Stimulated activated naive CD4-positive, alpha-beta T cell treated with Interleukin-2 at 50 U/mL for 16 hours (primary cell): ENCODE measurements at places on chromosomes 7 and 10.

DNA sequence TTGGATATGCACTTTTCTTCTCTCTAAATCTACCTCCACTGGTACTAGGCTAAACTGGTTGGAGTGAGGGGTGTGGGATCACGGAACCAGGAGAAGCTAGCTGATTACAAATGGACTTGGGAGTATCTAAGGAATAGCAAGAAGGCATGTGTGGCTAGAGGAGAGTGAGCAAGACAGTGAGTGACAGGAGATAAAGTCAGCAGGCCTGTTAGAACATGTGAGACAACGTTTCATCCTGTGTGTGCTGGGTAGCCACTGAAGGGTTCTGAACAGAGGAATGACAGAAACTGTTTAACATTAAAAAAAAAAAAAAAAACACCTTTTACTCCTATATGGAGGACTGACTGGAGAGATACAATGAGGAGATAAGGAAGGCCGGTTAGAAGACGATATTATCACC, 51.7 kb downstream of the ZNF438 start:
- DNase-seq = no peak

- no peak for DNase-seq
Observed at GRCh38 chr10:45235798-45236220, 79.6 kb downstream of the OR13A1 start.

GRCh38 chr7:98467570-98468312, 66.9 kb upstream of the BAIAP2L1 start:
- no peak for DNase-seq

GRCh38 chr10:3692387-3692999, 92.5 kb downstream of the KLF6 start:
- DNase-seq = no peak

- DNase-seq = no peak
Observed at GRCh38 chr10:88546497-88546896, 36.6 kb downstream of the RNLS start.

- no peak for DNase-seq
Observed at GRCh38 chr7:92729172-92729571, 107.2 kb downstream of the CDK6 start.

GRCh38 chr7:133197972-133198544, 54.8 kb upstream of the EXOC4 start:
- no peak for DNase-seq

DNA sequence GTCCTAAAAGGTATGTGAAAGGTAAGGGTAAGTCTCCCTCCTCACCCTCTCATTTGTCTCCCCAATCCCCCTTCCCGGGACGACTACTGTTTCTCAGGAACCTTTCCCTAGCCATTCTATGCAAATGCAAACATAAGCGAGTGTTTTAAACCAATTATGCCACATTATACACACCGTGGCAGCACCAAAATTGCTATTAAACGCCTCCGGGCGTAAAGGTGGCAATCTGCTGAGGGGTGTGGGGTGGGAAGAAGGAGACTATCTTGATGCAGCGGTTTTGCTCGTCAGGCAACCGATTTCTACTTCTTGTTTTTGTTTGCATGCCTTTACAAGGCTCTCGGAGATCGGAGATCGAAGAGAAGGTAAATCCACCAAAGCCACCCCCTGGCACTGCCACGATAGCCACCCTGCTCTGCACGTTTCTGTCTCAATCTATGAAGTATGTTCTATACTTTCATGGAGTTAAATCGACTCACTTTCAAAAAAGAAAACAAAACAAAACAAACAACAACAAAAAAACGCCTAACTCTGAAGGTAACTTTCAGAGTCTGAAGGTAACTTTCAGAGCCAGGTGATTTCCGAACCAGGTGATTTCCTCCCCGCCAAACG, 46.0 kb upstream of the CDK1 start:
- no peak for DNase-seq

DNA sequence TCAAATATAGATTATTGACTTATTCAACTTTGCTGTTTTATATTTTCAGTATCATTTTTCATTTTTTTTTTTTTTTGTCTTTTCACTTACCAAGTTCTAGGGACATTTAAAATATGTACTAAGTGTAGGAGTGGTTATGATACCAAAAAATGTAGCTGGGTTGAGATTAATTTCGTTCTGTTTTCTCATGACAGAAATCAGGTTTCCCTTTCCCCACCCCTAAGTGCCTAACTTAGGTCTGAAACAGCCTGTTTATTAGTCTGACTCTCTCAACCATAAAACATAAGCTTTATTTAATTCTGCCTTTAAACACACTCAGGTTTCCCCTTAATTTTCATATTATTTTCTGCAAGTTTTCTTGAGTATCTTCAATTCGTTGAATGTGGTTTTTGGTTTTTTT, 22.1 kb downstream of the TMEM106B start:
- DNase-seq = no peak

- DNase-seq = no peak
Observed at GRCh38 chr7:120272261-120272660, 714 bp upstream of the KCND2 start.

GRCh38 chr7:85908051-85908450, 721.2 kb upstream of the SEMA3D start:
- DNase-seq = no peak

DNA sequence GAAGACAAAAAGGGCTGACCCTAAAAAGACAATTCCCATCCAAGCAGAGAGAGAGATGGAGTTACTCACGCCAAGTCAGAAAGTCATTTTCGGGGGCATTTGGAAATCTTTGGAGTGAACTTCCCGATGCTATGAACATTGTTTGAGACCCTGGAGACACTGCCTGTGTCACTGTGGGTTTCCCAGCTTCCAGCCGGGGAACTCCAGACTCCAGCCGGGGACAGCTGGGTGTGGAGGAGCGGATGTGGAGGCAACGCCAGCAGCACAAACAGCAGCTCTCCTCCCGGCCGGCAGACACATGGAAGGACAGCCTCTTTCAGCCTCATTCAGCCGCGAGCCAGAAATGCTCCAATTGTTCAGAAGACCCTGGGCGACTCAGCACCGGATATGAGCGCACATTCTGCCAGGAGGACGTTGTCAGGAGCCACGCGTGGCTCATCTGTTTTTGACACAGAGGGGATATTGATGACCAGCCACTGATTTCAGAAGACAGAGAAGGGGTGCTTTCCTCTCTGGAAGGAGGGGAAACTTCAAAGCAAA, 97.6 kb downstream of the PRPF18 start:
- DNase-seq = no peak

- no peak for DNase-seq
Observed at GRCh38 chr7:110889335-110889734, 201.6 kb upstream of the LRRN3 start.

DNA sequence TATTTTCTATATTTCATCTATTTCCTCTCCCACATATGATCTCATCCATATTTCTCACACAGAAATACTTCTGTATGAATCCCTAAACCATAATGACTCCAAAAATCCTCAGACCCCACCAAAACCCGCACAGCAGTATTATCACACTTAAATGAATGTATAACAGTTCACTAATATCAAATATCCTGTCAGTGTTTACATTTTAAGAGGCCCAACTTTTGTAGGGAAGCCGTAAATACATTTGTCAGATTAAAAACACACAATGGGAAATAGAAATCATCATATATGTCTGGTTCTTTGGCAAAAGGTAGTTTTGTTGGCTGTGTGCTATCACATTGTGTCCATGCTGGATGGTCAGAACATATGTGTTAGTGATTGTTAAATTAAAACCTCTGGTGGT, 4.2 kb downstream of the AUTS2 start:
- DNase-seq = no peak

- no peak for DNase-seq
Observed at GRCh38 chr7:93196336-93196735, 29.9 kb downstream of the HEPACAM2 start.

- DNase-seq = peak; percentile 4
Observed at GRCh38 chr10:132904181-132904813, 38.1 kb downstream of the CFAP46 start.

DNA sequence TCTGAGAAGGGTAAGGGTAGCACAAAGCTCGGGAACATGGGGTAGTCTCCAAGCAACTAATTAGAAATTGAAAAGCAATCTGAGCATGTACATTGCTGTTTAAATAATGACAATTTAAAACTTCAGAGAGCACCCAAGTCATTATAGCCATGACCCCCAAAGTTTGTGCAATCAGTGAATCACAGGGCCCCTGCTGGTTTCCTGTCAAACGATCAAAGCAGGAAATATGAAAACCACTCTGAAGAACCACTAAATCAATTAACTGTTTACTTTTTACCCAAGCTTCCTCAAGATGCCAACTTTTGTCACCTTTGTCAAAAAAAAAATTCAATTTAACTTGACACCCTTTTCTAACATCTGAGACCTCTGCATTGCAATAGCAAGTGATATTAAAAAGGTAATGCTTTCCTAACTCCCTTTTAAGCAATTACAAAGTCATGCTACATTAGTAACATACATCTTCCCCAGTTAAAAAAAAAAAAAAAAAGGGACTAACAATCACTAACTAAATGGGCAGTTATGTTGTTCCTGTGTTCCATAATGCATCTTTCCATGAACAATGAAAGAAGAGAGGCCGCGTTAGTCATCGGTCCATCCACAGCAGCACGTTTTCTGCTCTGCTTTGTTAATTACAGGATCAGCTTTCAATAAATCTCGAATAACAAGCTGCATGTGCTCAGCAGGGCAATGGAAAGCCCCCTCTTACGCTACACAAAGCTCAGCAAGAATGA, 80.6 kb downstream of the ETV1 start:
- no peak for DNase-seq

- no peak for DNase-seq
Observed at GRCh38 chr10:12027539-12027938, 15.1 kb downstream of the UPF2 start.

DNA sequence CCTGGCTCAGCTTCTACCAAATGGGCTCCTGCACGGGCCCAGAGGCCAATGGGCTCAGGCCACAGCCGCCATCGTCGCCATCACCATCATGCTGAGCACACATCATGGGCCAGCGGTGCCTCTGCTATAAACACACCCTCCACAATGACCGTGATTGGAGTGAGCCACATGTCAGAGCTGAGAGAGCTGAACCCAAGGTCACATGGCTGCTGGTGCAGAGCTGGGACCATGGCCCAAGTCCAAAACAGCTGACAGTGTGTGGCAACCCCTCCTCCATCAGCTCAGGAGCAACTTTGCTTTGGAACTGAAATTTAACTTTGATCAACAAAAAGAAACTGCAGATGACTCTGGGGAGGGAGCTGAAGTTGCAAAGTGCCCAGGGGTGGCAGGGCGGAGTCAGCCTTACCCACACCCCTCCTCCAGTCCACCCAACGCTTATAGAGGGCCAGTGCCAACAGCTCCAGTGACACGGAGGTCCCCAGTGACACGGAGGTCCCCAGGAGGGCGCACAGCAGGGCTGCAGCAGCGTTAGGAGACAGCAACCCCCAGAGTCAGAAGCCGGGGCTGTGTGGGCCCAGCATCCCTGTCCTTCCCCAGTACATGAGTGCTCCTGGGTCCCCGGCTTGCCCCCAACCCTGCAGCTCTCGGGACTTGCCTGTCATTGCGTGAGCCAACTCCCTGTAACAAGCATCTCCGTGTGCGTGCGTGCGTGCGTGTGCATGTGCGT, 249.6 kb downstream of the ELFN1 start:
- no peak for DNase-seq

DNA sequence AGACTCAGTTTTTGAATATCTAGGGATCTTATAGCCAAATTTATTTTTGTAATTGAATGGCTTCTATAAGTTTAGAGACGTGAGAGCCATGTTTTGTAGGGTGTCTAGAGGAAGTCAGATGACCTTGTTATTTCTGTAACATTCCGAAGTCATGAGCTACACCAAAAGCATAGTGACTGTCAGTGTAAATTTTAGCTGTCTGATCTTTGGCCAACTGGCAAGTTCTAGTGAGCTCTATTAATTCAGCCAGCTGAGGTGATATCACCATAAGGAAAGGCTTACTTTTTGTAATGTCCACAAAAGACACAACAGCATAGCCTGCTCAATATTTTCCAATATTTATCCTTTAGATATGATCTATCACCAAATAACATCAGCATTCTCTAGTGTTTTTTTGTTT, 9.9 kb upstream of the NT5C3A start:
- no peak for DNase-seq

GRCh38 chr10:74071157-74071556, 73.2 kb downstream of the VCL start:
- DNase-seq = no peak

DNA sequence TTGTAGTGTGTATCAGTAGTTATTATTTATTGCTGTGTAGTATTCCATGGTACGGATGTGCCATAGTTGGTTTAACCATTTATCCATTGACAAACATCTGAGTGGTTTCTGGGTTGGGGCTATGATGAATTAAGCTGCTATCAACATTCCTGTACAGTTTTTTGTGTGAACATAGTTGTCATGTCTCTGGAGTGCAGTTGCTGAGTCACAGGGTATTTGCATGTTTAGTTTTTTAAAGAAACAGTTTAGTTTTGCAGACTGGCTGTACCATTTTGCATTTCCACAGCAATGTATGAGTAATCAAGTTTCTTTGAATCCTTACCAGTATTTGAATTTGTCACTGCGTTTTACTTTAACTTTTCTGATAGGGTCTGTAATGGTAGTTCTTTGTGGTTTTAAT, 516.7 kb upstream of the CELF2 start:
- no peak for DNase-seq

GRCh38 chr7:149718730-149719049, 54.7 kb downstream of the ZNF467 start:
- DNase-seq = no peak

DNA sequence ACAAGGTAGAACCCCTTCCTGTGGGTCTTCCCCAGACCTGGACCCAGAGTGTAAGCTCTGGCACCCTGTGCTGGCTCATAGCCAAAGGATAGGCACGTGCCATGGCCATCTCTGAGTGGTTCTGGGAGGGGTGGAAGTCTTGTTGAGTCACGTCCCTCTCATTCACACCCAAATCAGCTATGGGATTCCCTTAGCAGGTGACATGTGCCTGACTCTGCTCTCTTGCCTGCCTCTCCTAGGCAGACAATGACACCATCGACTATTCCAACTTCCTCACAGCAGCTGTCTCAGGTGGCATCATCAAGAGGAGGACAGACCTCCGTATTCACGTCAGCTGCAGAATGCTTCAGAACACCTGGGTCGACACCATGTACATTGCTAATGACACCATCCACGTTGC, 59.8 kb downstream of the C10orf120 start:
- DNase-seq = no peak

GRCh38 chr10:4125776-4126175, 340.8 kb upstream of the KLF6 start:
- DNase-seq = no peak

GRCh38 chr7:30352169-30352568, 67.8 kb downstream of the ZNRF2 start:
- no peak for DNase-seq

- DNase-seq = no peak
Observed at GRCh38 chr7:30154111-30154587, 19.4 kb downstream of the MTURN start.

DNA sequence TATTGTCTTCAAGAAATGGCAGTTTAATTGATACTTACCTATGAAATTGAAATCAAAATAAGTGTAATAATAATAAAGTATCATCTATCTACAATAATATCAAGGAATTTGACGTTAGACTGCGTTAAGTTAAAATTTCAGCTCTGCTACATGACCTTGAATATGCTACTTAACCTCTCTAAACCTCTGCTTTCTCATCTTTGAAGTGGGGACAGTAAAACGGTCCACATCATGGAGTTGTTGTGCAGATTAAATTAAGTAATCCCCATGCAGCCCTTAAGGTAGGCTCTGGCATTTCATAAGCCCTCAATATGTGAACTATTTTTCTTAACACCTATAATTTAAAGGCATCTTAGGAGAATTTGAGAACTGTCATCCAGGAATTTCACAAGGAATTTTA, 252.4 kb upstream of the PHF14 start:
- DNase-seq = no peak
